ENCODE measurements at places on chromosomes 7 and 10. TPM values are rescaled to one million over a fixed set of nuclear protein-coding genes. Genes with fewer than 3 reads are reported as not detected.
A peak's percentile ranks its signal among the peaks of the same experiment; 100 is the strongest.

HTR5A gene
- not detected for total RNA-seq

LOXL4 gene
- total RNA-seq = not detected

DNA sequence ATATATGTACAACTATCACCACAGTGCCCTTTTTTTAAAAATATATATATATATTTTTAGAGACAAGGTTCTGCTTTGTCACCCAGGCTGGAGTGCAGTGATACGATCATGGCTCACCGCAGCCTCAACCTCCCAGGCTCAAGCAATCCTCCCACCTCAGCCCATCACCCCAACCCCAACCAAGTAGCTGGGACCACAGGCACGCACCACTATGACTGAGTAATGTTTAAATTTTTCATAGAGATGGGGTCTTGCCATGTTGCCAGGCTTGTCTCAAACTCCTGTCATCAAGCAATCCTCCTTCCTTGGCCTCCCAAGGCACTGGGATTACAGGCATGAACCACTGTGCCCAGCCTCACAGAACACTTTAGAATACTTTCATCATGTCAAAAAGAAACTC, 234.9 kb downstream of the SH2D4B start:
- H3K4me3 ChIP-seq = no peak overlapping the region
- H3K4me1 ChIP-seq = no peaks in the 10 kb centered on the region
- H3K27ac ChIP-seq = no peak overlapping the region
- no peak for DNase-seq
- H3K27me3 ChIP-seq = peaks cover 25% of the 10 kb centered on the region

DNA sequence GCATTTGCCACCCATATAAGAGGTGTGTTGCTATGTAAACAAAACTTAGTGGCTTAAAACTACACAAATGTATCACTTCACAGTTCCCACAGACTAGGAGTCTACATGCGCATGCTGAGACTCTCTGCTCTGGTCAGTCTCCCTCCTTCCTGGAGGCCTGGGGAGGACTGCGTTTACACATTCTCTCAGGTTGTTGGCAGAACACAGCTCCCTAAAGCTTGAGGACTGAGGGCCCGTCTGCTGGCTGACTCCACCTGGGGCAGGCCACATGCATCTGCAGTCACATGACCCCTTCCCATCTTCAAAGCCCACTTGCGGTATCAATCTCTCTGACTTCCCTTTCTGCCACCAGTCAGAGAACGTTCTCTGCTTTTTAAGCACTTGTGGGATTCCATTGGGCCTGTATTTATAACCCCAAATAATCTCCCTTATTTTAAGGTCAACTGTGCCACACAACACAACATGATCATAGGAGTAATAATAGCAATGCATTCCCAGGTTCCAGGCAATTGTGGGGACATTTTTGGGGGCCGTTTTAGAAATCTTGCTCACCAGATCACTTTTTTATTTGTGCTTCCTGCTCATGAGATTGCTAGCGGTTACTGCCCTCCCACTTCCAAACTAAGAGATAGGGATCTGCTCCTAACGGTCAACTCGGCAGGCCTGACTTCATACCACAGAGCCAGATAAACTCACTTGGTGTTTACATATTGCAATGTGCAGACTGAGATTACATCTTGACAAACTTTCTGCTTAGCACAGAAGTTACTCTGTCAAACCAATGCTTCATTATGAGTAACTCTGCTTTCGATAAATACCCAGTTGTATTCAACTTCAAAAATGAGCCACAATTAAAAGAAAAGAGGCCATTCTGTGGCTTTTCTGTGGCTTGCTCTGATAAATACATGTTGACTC, 96.3 kb downstream of the ALOX5 start:
- H3K36me3 ChIP-seq = no peaks in the 10 kb centered on the region
- H3K27me3 ChIP-seq = no peaks in the 10 kb centered on the region
- peak overlapping the region; percentile 90 for H3K27ac ChIP-seq
- peak; percentile 69 for DNase-seq
- H3K4me1 ChIP-seq = peaks cover 16% of the 10 kb centered on the region
- no peak overlapping the region for H3K4me3 ChIP-seq

DNA sequence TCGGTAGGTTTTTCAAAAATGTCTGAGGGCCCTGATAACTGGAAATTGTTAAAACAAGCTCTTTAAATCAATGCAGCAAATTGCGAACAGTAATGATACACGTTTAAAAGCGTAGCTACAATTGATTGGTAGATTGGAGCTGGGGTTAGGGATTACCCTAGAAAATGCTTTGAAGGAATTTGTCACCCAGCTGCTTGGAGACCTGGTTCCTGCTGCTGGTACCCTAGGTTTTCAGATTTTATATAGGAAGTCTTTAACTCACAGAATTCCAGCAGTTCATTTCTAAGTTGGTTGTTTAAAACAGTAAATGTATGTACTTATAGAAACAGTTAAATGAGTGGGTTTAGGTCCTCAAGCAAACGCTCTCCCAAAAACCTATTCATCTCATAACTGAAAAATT, 1.5 kb downstream of the HECTD2 start:
- peaks cover 4% of the 10 kb centered on the region for H3K27me3 ChIP-seq
- peaks cover 1% of the 10 kb centered on the region for H3K36me3 ChIP-seq
- H3K4me1 ChIP-seq = peaks cover 28% of the 10 kb centered on the region
- peak overlapping the region; percentile 86 for H3K4me3 ChIP-seq

ACSM6 gene
- not detected for total RNA-seq

SPAM1 gene
- not detected for total RNA-seq

- no peak overlapping the region for H3K4me3 ChIP-seq
- H3K27ac ChIP-seq = no peak overlapping the region
- H3K27me3 ChIP-seq = no peaks in the 10 kb centered on the region
- no peaks in the 10 kb centered on the region for H3K36me3 ChIP-seq
- no peak for DNase-seq
Observed at GRCh38 chr10:17784688-17785087, 24.5 kb upstream of the MRC1 start.

PRPS1L1 gene
- not detected for total RNA-seq

- DNase-seq = no peak
- H3K4me1 ChIP-seq = peaks cover 2% of the 10 kb centered on the region
- H3K4me3 ChIP-seq = no peak overlapping the region
- no peaks in the 10 kb centered on the region for H3K27me3 ChIP-seq
Observed at GRCh38 chr10:14705548-14706230, 69.0 kb downstream of the FAM107B start.

DNA sequence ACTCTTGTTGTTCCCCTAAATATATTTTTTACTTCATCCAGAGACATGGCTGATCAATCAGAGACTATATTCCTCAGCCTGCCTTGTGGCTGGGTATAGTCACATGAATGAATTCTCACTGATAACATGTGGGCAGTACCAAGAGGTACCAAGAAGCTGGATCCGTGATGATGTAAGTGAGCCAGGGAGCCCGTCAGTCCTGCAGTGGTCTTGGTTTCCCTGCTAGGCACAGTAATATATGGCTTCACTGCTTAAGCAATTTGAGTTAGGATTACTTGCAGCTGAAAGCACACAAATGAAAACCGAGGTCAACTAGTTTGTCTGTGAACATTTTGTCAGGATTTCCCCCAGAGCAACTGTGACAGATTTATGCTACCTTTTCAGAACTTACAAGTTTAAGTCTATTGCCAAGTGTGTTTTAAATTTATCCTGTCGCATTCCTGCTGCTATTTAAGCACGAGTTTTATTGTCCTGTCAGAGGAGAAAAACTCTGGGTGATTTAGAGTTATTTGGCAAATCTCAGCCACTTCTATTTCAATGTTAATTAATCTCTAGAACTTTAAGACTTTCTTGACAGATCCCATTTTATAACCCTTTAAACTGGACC, 381.8 kb downstream of the PHF14 start:
- no peak for DNase-seq
- H3K36me3 ChIP-seq = no peaks in the 10 kb centered on the region
- H3K4me3 ChIP-seq = no peak overlapping the region
- H3K27ac ChIP-seq = no peak overlapping the region
- peaks cover 7% of the 10 kb centered on the region for H3K27me3 ChIP-seq

NEUROG3 gene
- 0.21 TPM for total RNA-seq

CPN1 gene
- total RNA-seq = not detected

NRAP gene
- total RNA-seq = not detected

CPA2 gene
- not detected for total RNA-seq

Data from activated CD4-positive, alpha-beta T cell treated with anti-CD3 and anti-CD28 coated beads for 36 hours (primary cell).